ENCODE measurements at places on chromosomes 6 and 20.

GRCh38 chr20:5557123-5557522, 193.1 kb upstream of the SHLD1 start:
- DNase-seq: peak; percentile 68

- no peak for DNase-seq
Measured at GRCh38 chr6:168164462-168165061, 85.5 kb upstream of the FRMD1 start.

- DNase-seq: no peak
Measured at GRCh38 chr6:156780962-156781853, 4.0 kb downstream of the ARID1B start.

DNA sequence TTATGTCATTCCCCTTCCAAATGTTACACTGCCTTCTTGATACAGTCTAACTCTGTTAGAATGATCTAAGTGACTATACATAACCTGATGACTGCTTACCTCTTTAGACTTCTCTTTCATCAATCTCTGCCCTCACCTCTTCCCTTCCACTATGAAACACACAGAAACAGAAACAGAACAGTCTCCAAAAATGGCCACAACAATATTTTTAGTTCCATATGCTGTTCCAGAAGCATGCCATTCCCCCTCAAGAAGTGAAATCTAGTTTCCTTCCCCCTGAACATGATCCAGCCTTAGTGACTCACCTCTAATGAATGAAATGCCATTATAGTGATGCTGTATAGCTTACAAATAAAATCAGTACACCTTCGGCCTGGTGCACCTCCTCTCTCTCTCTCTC, 229.3 kb upstream of the TENT5A start:
- DNase-seq: peak; percentile 75

DNA sequence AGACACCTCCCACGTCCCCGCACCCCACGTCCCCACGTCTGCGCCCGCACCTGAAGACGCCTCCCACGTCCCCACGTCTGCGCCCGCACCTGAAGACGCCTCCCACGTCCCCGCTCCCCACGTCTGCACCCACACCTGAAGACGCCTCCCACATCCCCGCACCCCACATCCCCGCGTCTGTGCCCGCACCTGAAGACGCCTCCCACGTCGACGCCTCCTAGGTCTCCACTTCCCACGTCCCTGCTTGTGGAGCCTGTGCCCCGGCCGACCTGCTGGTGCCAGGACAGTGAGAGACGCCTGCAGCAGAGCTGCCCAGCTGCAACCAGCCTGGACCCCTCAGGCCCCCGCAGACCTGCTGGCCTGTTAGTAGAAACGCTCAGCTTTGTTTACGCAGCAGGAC, 22.6 kb downstream of the ANKRD60 start:
- no peak for DNase-seq

DNA sequence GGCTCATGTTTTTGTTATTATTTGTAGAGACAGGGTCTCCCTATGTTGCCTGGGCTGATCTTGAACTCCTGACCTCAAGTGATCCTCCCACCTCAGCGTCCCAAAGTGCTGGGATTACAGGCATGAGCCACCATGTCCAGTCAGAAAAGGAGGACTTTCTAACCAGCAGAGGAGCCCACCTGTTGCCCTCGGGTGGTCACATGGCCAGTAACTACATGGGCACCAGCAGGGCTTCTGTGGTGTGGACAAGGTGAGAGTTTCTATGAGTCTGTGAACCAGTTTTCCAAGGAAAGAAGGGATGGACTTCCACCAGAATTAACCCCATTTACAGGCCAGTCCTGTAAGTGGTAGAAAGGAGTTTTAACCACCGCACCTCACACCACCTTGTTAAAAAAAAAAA, 125.4 kb downstream of the RIN2 start:
- DNase-seq: no peak

GRCh38 chr6:30685157-30686008, 1.1 kb downstream of the PPP1R18 start:
- DNase-seq: peak; percentile 37

Measured in fibroblast of pulmonary artery (primary cell).